ENCODE measurements at places on chromosomes 6 and 20. TPM values are rescaled to one million over a fixed set of nuclear protein-coding genes. Genes with fewer than 3 reads are reported as not detected.

The C6orf15 gene
- total RNA-seq, result not detected

The DDX43 gene
- total RNA-seq, result 0.14 TPM

The TAAR5 gene
- not detected for total RNA-seq

The HMGCLL1 gene
- total RNA-seq, result 3.6 TPM

The SLC12A5 gene
- 0.52 TPM for total RNA-seq

The IMPG1 gene
- total RNA-seq, result not detected

The ZBTB24 gene
- 13.9 TPM for total RNA-seq

The MAVS gene
- total RNA-seq, result 39.6 TPM

The WFDC2 gene
- 62.8 TPM for total RNA-seq

The CST7 gene
- total RNA-seq, result 4.7 TPM

The PLN gene
- 12.3 TPM for total RNA-seq

The BMP7 gene
- total RNA-seq, result 10.3 TPM

The CFB gene
- 255 TPM for total RNA-seq

The HTR1E gene
- total RNA-seq, result not detected

The UNC5CL gene
- 2.5 TPM for total RNA-seq

The SPO11 gene
- not detected for total RNA-seq

The RAET1G gene
- total RNA-seq, result 0.61 TPM

The LRRN4 gene
- total RNA-seq, result 62.3 TPM

The SULF2 gene
- 42.4 TPM for total RNA-seq

The OOEP gene
- total RNA-seq, result 0.98 TPM

The PLEKHG1 gene
- 40.0 TPM for total RNA-seq

The RIN2 gene
- 85.0 TPM for total RNA-seq

The NHLRC1 gene
- total RNA-seq, result 0.97 TPM

The ECT2L gene
- 13.4 TPM for total RNA-seq

The PIM1 gene
- 43.2 TPM for total RNA-seq

The IGF2R gene
- 118 TPM for total RNA-seq

The GABRR2 gene
- total RNA-seq, result 1.3 TPM

The SLC4A11 gene
- total RNA-seq, result 0.40 TPM

The COL19A1 gene
- total RNA-seq, result 0.80 TPM

Measured in lung (tissue), 17 donors.